Cerebellar cortex (tissue), 1 donor: ENCODE measurements at places on chromosomes 7 and 10.

DNA sequence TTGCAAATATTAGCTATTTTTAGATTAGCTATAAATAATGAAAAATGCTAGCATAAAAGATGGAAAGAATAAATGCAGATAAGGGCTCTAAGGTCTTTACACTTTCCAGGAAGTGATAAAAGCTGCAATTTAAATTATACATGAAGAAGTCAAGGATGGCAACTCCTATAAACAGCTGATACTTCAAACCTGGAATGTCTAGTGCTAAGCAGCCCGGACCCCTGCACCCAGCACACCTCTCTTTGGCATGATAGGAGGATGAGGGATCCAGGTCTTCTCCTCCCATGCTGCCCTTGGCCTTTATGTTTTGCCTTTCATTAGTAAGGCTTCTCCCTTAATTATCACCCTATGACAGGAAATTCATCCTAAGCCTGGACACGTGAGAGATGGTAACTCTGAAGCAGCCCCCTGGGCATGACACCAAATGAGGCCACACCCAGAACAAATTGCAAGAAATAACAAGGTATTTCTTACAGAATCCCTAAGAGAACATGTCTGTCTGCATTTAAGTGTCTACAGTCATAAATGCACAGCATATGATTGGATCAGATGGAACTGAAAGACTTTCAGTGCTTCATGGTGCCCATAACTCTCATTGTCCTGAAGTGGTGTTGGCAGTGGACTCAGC is 158.3 kb upstream of the PRSS1 start:
- DNase-seq: no peak

DNA sequence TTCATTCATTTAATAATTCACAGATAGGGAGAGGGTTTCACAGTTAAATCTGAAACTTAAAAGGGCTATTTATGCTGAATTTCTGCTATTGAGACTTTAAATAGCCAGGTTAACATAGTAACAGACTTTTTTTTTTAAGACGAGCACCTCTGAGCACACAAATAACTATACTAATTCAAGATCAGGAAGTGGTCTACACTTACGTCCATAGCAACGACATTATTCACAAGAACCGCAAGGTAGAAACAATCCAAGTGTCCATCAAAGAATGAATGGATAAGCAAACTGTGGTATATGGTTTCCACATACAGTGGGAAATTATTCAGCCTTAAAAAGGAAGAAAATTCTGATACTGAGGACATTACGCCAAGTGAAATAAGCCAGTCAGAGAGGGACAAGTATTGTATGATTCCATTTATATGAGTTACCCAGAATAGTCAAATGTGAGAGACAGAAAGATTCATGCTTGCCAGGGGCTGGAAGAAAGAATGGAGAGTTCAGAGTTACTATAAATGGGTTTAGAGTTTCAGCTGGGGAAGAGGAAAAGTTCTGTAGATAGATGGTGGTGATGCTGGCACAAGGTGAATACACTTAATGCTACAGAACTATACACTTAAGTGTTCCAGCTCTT is 140.3 kb upstream of the LAMB4 start:
- DNase-seq: no peak

DNA sequence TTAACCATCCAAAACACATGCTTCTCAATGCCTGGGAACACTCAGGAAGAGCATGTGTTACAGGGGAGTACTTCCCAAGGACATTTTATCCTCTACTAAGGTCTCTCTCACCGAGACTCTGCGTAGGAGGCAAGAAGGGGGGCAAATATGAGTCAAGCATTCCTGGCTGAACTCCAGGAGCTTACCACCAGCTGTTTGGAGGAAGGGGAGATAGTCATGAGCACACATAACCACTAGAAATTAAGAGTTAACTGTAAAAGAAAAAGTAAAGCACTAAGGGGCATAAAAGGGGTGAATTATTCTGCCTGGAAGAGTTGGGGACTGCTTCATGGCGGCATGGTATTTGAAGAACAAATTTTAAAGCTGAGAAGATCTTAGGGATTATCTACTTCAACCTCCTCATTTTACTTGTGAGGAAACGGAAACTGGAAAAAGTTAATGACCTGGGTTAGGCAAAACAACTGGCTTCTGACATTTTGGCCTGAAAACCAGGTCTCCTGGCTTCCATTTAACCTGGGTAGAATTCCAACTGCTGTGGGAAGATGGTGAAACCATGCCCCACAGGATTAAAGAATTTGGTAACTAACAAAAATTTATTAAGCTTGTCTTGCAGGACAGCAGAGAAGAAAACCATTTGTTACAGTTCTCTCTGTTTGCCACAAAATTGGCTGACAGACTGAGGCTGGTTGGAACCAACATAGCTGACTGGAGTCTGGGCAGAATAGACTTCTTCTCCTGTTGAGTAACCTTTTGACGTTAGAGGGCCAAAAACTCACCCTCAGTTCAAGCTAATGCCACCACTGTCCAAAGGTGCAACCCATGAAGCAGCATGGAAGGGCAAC is 85.5 kb downstream of the SLC25A13 start:
- DNase-seq: no peak

DNA sequence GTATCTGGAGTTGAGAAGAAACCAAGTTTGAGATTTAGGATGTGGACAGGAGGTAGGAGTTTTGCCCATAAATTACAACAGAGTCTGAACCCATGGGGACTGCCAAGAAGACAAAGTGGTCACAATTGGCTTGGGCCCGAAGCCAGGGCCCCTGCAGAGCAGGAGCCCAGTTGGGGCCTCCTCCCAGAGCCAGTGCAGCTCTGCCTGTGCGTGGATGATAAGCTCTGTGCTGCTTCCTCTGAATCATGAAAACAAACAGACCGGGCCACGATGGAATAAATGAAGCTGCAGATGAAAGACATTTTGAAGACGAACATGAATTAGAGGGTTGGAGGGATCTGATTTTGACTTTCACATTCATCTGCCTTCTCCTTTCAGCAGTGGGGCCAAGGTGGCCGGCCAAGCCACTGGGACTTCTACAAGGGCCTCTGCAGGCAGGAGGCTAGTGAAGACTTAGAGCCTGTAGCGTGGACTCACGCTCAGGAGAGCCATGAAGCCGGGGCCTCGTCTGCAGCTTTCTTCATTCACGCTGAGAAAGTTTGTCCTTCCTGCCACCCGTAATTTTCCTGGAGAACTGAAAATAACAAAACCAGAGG is 156.8 kb upstream of the LYZL1 start:
- peak; percentile 14 for DNase-seq

DNA sequence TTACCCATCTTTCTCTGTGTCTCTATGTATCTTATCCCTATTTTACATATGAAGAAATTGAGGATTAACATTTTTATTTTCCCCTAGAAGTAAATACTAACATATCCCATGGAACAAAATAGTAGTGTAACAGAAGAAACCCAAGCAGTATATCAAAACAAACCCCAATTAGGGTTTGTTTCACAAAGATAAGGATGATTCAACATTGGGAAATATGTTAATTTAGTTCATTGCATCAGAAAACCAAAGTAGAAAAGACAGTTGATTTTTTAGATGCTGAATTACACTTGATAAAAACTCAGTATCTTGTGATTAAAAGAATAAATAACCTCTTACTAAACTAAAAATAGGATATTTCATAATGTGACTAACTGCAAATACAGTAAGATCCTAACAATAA is 87.8 kb downstream of the GLCCI1 start:
- DNase-seq: no peak

DNA sequence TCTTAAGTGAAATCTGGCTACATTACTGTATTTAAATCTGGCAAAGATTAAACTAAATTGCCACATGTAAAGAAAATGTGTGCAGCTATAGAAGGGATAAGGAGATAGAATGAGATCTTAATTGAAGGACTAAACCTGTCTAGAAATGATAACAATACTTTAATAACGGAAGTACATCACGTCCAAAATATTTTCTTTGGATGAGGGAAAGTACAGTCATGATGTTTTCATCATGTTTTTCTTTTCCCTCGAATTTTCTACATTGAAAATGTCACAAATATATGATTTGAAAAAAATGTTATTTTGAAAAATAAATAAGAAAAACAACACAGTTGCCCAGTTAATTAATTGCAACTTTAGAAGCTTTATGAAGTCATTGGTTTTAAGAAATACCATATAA is 143.9 kb downstream of the ETV1 start:
- DNase-seq: no peak

DNA sequence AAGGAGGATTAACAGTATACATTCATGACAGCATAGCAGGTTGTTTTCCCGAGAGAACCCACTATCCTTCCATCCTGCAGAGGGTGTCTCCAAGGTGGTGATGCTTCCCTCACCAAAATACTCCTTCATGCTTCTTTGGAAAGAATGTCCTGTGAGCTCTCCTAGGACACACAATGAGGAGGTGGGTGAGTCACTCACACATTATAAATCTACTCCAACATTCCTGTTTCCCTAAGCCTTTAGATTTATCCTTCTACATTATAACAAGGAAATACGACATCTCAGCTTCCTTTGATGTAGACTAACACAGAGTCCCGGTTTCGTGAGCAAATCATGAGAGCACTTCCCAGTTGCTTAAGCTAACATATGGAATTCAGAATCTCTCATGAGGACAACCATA is 689.7 kb upstream of the CELF2 start:
- no peak for DNase-seq

DNA sequence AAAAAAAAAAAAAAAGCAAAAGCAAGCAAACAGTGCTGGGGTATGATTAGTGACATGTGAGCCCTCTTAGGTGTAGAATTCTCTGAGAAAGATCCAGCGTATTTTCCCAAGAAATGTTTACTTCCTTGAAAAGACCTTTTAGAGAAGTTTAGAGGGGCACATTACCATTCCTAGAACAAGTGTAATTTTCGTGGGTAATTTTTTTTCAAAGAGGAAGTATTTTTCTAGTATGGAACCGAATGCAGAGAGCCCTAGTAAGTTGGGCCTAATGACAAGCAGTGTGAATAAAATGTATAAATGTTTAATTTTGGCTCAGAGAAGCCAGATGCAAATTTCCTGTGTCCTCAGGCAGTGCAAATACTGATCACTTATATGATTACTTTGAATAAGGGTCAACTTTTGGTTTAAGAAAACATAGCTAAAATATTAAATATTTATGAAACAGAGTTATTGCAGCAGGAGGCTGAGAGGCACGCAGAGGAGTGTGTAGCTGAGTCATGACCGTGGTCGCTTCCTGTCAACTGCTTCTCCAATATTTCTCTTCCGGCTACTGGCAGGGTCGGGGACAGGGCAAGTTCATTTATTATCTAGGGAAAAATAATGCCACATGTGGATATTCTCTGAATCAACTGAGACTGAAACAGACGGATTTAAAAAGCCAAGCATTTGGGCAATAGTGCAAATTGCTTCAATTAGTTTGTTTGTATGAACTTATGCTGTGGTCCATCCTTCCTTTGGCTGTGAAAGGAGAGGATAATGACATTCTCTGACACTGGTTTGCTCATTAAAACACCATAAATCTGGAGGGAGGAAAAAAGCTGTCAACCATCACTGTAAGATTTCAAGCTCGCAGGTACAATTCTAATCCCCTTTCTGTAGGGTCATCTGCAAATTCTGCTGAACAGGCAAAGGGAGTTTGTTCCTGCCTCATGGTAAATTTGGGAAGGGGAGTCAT is 495.2 kb downstream of the GLRX3 start:
- DNase-seq: no peak

DNA sequence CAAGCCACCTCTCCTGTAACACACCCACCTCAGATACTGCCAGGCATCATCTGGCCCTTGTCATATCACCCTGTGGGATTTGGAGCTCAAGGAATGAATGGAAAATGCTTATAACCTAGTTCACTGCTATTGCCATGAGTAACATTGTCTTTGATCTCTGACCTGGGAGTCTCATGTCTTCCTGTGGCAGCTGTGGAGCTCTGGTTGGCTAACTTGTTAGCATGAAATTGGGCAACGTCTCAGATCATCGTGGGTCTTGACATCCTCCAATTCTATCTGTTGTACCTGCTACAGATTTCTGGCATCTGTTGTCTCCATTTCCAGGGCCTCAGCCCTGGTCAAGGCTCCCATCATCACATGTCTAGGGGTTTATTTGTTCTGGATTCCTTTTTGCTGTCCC is 2.2 kb upstream of the TMEM270 start:
- DNase-seq: no peak

DNA sequence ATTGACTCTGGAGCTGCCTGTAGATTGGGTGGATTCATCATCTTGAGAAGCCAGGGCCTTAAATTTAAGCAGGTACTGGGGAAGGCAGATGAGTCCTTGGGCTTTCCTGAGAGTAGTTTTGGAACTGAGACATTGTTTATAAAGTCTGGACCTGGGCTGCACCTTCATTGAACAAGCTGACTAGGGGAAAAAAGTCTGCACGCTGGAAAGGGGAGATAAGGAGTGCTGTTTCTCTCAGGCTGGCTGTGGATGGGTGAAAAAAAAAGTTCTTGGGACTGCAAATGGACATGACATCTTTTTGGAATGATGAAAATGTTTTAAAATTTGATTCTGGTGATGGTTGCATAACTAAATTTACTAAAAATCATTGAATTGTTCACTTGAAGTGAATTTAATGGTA is 12.0 kb downstream of the SEC24C start:
- DNase-seq: no peak

DNA sequence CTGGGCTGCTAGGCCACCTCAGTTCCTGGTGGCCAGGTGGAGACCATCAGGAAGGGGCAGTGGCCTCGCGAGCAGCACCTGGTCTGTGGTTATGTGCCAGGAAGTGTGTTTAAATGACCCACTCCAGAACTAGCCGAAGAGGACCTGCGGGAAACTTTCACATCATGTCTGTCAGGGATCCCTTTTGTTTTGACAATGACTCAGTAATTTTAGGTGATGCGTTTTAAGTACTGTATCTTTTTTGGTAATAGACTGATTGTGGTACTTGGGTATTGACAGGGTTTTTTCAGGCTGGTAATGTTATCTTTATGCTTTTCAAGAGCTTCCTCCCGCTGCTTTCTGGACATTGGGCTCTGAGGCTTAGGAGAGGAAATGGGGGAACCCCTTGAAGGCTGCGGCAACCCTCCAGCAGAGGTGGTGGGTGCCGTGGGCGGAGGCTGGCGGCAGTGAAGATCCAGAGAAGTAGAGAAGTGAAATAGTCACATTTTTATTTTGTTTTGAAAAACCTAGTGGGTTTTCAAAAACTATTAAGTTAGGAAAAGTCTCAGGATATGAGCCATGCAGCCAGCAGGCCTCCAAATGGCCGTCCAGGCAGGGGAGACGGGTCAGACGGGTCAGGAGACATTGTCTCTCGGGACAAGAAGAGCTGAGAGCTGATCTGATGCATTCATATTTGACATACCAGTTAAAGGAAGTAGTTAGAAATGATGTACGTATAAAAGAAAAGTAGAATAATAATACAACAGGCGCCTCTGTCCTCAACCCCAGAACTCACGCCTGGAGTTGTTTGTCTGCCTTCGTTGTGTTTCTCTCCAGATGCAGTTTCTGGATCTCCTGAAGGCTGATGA is 27.7 kb downstream of the PPP2R2D start:
- no peak for DNase-seq

GRCh38 chr7:87316846-87317552 is 28.5 kb upstream of the CROT start:
- DNase-seq: no peak

- DNase-seq: no peak
These were observed 13.8 kb upstream of the TECPR1 start for GRCh38 chr7:98265841-98266271.

- DNase-seq: no peak
These were observed 61.9 kb downstream of the CREB5 start for GRCh38 chr7:28474282-28474638.
